ENCODE measurements at places on chromosomes 7 and 10.
A peak's percentile ranks its signal among the peaks of the same experiment; 100 is the strongest.

DNA sequence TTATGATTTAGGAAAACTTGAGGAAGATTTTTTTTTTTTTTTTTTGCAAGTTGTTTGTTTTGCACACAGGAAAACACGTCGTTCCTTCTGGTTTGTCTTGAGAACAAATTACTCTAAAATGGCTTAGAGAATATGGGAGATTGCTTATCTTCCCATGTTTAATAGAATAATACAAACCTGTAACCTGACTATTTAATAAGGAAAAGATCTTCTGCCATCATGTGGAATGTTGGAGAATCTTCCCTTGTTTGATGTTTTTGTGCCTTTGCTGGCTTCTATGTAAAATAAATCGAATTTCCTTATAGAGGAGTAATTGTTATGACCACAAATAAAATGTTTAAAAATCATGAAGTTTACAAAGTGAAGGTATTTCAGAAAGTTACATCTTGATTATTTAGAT, 818.8 kb downstream of the GATA3 start:
- DNase-seq = no peak

GRCh38 chr10:49359349-49360270, 36.3 kb downstream of the DRGX start:
- peak; percentile 50 for DNase-seq

GRCh38 chr7:80070391-80070790, 64.2 kb upstream of the GNAI1 start:
- no peak for DNase-seq

DNA sequence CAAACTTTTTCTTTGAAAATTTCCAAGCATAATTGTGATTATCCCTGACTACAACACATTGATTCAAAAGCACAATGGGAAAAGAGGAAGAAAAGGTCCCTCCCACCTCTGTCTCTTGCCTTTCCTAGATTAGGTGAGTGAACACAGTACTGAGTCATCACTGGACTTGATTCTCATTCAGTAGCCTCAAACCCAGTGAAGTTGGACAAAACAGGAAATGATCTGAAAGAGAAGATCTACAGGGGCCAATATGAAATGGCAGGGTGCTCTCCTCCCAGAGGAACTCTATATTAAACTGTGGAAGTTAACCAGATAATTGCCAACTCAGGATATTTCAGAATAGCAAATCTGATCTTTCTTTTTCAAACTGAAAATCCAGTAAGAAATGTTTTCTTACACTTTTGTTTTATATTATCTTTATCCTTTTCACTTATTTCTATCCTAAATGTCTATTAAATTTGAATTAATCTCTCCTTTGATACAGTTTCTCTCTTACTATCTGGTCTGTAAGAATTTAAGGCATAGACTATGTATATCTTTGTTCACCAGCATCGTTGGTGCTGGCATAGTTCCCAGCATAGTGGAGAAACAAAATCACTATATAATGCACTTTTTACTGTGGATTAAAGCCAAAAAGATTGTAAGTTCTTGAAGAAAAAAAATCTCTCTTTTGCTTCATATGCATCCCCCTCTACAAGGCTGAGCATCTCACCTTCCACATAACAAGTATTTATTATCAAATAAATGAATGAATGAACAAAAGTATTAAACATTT, 41.4 kb upstream of the IKZF1 start:
- peak; percentile 79 for DNase-seq

DNA sequence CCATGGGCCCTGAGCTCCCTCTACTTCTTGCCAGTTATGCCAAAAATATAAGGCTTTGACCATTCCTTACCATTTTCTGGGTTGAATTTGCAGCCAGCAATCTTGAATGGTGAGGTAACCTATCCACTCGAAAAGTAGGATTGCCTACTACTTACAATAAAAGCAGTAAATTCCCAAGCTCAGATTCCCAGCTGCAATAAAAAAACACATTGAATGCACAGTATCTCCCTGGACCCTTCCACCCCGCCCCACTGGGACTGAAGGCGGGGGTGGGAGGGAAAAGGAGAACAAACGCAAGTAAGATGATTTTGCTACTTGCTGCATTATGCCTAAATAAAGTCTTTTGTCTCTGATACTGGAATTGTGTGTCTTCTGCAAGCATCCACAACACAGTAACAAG, 301.9 kb downstream of the HGF start:
- no peak for DNase-seq

GRCh38 chr10:88428976-88429375, 154.1 kb downstream of the RNLS start:
- DNase-seq = no peak

GRCh38 chr10:101506829-101507661, 81.0 kb downstream of the POLL start:
- DNase-seq = no peak

- no peak for DNase-seq
Observed at GRCh38 chr10:129755158-129755591, 208.9 kb downstream of the EBF3 start.

DNA sequence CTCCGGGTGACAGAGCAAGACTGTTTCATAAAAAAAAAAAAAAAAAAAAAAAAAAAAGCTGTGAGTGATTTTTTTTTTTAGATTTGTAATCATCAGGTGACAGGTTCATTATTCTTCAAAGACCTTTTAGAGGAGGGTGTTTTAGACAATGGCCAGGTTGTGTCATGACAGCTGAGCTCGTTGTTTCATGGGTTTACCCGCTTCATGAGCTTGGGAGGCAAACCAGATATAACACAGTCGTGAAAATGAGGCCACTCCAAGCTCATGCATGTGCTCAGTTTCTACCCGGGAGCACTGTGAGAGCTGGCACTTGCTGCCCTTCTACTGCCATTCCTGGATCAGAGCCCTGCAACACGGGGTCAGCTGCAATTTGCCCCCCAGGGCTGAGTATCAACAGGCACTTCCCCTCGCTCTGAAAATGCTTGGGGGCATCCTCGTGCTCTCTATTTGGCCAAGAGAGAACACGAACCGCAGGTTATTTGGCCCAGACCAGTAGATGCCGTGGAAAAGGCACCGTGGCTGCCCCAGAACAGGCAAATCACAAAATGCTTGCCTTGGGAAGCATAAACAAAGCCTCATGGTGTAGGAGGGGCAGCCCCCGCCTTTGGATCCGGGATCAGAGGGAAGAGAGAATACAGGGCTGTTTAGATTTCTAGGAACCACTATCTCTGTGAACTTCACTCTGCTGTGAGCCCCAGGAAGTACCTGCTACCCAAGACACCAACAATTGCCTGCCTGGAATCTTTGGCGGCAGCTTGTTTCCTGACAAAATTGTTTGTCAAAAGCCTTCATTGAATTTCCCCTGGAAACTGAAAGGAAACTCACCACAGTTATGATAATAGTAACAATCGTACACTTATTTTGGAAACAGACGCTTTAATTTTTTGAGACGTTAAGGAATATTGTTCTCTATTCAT, 371.0 kb downstream of the FRMD4A start:
- DNase-seq = no peak

GRCh38 chr10:79158402-79159097, 89.8 kb downstream of the ZMIZ1 start:
- DNase-seq = no peak

DNA sequence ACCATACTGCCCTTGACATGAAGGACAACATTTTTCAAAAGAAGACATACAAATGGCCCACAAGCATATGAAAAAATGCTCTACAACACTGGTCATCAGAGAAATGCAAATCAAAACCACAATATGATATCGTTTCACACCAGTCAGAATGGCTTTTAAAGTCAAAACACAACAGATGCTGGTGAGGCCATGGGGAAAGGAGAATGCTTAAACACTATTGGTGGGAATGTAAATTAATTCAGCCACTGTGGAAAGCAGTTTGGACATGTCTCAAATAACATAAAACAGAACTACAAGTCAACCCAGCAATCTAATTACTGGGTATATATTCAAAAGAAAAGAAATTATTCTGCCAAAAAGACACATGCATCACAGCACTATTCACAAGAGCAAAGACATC, 4.2 kb upstream of the NT5C3A start:
- DNase-seq = no peak

DNA sequence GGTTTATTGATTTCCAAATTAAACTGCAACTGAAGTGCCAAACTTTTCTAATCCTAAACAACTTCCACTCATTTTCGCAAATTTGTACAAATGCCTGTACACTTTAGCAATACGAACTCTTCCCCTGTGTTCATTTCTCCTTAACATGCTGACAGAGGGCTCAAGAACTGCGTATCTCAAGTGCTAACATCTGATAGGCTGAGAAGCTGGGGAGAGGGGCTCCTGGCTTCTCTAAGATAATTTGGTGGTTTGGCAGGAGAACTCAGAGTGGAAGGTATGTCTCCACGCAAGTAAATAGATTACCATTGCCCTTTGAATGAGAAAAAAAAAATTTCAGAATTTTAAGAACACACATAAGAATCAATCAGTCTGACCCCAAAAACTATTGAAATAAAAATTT, 53.3 kb upstream of the ANLN start:
- DNase-seq = no peak

GRCh38 chr7:47039904-47040303, 542.0 kb downstream of the TNS3 start:
- DNase-seq = no peak

DNA sequence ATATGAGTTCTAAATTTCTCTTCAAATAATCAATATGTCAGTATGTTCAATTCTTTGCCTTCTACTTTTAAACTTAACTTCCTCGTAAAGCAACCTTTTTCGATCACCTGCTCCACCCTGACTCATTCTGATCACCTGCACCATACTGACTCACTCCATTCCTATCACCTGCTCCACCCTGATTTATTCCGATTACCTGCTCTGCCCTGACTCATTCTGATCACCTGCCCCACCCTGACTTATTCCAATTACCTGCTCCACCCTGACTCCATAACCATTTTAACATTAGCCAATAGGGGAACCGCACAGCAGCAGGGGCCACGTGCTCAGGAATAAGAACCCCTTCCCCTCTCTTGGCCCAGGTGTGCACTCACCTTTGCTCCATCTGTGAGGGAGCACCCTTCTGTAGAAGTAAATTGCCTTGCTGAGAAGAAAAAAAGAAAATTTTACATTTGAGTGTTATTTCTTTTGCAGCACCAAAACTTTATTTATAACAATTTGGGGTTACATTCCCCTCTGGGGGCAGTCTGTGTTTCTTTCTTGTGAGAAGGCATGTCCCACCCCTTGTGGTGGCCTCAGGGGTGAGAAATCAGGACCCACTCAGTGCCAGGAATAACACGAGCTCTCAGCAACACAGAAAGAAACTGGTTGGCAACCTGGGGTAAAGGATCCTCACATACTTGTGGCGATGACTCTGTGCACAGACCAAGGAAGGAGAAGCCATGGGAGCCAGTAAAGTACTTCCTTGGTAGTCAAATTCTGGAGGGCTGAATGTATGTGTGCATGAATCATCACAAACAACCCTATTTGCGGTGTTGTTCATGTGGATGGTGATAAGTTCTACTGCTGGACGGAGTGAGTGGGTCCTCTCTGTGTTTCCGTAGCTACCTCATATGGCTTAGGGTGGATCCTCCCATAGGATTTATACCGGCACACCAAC, 29.4 kb upstream of the PPP1R9A start:
- no peak for DNase-seq

GRCh38 chr7:81231301-81231838, 312.5 kb upstream of the SEMA3C start:
- DNase-seq = no peak

GRCh38 chr7:158863611-158864506, 7.5 kb downstream of the DYNC2I1 start:
- DNase-seq = peak; percentile 72

- DNase-seq = no peak
Observed at GRCh38 chr10:79995979-79996634, 47.2 kb upstream of the SFTPD start.

DNA sequence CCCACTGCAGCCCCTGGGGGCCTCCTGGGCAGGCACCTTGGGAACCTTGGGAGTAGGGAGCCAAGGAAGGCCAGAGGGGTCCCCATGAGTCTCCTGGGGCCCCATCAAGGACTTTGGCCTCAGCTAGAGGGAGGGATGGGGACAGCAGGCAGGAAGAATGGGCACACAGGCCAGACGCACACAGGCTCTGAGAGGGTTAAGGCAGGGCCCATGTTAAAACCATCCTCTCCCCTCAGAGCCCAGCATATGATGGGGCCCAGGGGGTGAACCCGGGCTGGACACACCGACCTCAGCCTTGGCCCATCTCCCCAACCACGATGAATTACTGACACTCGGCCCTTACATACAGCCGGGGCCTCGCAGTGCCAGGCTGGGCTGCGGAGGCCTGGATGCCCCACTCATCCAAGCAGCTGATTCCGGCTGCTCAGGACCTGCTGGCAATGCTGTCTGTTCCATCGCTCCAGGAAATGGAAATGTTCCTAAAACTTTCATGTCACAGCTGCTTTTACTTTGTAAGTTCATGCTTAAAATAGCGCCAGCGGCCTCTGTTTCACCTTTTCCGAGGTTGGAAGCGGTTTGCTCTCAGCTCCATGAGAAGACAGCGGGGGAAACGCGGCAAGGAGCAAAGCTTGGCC, 17.3 kb upstream of the INPP5A start:
- DNase-seq = no peak

GRCh38 chr10:109966961-109967738, 40.6 kb upstream of the ADD3 start:
- DNase-seq = no peak

DNA sequence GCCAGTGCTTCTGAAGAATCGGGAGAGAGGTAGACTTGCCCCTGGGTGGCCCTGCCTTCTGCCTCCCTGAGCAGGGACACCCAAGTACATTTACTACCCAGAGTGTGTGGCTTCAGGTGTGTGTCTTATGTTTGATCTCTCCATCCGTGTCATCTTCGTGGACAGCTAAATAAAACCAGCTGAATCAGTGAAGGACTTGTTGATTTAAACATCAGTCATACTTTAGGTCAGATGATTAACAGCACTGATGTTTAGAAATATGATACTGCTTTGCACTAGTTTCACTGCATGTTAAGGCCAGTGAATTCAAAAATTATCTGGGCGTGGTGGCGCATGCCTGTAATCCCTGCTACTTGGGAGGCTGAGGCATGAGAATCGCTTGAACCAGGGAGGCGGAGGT, 4.0 kb downstream of the MTG1 start:
- no peak for DNase-seq

DNA sequence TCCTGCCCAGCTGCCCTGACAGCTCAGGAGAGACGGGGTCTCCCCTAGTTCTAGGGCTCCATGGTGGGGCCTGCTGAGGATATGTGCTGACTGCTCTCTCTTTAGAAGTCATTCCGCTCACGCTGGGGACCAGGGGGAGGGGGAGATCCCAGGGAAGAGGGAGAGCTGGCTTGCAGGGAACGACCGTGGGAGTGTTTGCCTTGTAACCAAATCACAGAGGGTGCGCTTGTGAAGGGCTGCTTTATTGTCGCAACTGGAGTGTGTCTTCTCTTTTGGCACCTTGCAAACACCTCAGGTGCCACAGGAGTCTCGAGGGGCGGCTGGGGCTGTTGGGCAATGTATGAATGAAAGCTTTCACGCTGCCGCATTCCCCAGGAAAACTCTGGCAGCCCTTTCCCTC, 531.3 kb upstream of the MKI67 start:
- no peak for DNase-seq

- DNase-seq = peak; percentile 65
Observed at GRCh38 chr10:22927661-22928403, at the start of gene ARMC3. ARMC3 (plus strand) TSS chr10:22928053; CDS start chr10:22931997, 3,944 bp downstream.

DNA sequence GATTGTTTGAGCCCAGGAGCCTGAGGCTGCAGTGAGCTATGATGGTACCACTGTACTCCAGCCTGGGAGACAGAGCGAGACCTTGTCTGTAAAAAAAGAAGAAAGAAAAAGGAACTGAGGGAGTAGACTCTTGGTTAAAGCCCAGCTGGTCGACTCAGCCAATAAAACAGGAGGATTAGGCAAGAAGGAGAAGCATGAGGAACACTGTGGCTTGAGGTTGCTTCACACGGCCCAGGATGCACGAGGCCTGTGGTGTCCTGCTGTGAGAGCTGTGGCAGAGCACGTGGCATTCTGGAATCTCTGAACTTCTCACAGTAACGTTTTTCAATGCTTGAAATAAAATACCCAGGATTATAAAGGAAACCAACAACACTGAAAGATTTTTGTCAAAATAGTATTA, 93.3 kb downstream of the CUL2 start:
- DNase-seq = peak; percentile 85
